ENCODE measurements at places on chromosomes 4 and X. TPM values are rescaled to one million over a fixed set of nuclear protein-coding genes. Genes with fewer than 3 reads are reported as not detected.

PAQR3 gene
- total RNA-seq, result 30.4 TPM

MECP2 gene
- total RNA-seq, result 96.5 TPM

GPR34 gene
- total RNA-seq, result 13.9 TPM

MAGED2 gene
- total RNA-seq, result 199 TPM

JAKMIP1 gene
- total RNA-seq, result 0.30 TPM

GAGE12C gene
- total RNA-seq, result not detected

AR gene
- total RNA-seq, result 23.5 TPM

ZNF711 gene
- 2.8 TPM for total RNA-seq

TMPRSS11F gene
- not detected for total RNA-seq

BEX5 gene
- not detected for total RNA-seq

PHKA1 gene
- 4.2 TPM for total RNA-seq

HPGD gene
- total RNA-seq, result 2.0 TPM

SSX1 gene
- total RNA-seq, result not detected

SCRG1 gene
- total RNA-seq, result 0.30 TPM

FHDC1 gene
- total RNA-seq, result 7.2 TPM

GYPB gene
- not detected for total RNA-seq

STATH gene
- not detected for total RNA-seq

MSANTD1 gene
- total RNA-seq, result 2.0 TPM

CC2D2A gene
- 47.9 TPM for total RNA-seq

RTL3 gene
- not detected for total RNA-seq

All from tibial nerve (tissue), 4 donors.